ENCODE measurements at places on chromosomes 1 and 21. TPM values are rescaled to one million over a fixed set of nuclear protein-coding genes. Genes with fewer than 3 reads are reported as not detected.

DNA sequence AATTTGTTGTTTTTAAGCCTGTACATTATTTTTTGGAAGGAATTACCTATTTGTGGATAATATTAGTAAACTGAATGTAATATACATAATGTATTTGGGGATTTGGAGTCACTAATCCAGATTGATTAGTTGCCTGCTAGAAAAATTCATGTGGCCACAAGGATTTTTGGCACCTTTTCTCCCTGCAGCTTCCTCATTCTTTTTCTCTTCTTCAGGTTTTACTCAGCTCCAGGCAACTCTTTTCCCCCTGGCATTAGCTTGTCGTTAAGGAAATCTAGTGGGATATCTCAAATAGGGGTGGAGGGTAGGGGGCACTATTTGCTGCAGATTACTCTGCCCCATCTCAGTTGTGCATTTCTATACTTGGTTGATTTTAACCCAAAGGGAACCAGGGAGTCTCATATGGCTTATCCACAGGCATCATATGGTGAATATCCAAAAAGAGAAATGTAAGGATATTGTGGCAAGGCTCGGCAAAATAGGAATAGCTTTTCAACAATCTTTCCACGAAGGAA is 203.1 kb downstream of the NFIA start:
- DNase-seq, result no peak

DNA sequence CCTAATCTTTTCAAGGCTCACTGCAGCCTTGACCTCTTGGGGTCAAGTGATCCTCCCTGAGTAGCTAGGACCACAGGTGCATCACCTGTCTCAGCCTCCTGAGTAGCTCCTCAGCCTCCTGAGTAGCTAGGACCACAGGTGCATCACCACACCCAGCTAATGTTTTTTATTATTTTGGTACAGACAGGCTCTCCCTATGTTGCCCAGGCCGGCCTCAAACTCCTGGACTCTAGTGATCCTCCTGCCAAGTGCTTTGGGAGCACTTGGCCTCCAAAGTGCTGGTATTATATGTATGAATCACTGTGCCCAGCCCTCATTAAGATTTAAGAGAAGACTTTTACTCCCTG is 58.5 kb upstream of the S1PR1 start:
- no peak for DNase-seq

DNA sequence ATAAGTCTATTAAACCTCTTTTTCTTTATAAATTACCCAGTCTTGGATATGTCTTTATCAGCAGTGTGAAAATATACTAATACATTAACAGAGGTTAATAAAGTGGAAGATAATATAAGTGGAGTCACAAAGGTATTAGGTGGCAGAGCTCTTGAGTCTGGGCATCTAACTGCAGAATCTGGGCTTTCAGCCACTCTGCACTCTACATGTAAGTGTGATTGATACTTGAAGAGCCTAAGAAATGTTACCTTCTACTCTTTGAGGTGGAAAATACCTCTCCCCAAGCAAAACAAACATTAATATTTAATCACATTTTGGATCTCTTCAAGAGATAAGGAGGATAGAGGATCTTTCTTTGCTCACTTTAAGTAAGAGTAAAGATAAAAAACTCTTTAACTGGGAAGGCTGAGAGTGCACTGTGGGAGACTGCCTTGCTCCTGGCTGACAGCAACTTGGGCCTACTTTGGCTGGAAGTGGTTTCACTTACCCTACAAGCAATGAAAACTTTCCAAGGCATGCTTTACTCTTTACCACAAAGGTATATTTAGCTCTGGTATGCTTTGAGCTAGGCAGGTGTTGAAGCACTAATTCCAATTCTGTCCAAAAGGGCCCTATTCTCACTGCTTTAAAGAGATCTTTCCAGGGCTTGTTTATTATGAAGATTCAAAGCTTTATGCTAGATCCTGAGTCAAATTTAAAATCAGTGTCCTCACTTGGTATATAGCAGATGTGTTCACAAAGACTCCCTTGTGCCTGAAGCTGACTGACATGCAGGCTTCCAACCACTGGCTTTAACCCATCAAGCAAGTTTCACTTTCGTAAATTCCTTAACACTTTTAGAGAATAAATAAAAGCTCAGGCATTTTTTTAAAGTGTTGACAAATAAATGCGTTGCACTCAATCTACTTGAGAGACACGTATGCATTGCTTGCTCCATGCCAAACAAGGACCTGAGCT is 245.3 kb upstream of the ZP4 start:
- no peak for DNase-seq

DNA sequence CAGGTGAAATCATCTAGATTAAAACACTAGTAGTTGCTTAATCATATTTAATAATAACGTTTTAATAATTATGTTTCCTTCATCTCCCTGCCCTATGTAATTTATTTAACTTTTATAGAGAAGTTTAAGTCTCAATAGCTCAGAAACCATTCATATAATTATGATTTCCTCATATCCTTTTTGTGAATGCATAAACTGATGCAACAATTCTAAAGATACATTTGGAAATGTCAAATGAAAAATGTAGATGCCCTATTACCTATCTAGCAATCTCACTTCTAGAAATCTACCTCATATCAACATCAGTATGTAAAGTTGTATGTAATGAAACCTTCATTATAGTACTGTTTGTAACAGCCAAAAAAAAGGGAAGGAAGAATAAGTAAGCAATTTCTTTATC is 10.5 kb downstream of the DRAM2 start:
- DNase-seq, result no peak

GRCh38 chr1:113057006-113057405 is 16.0 kb upstream of the LRIG2 start:
- DNase-seq, result peak; percentile 80

Gene FCRL2
- total RNA-seq, result 2.5 TPM
